ENCODE measurements at places on chromosomes 4 and X. TPM values are rescaled to one million over a fixed set of nuclear protein-coding genes. Genes with fewer than 3 reads are reported as not detected.

- no peak for DNase-seq
- no peaks in the 10 kb centered on the region for H3K36me3 ChIP-seq
- H3K27me3 ChIP-seq, result no peaks in the 10 kb centered on the region
Observed at GRCh38 chrX:46180258-46180687, 364.9 kb downstream of the ZNF674 start.

- DNase-seq, result no peak
- H3K36me3 ChIP-seq, result no peaks in the 10 kb centered on the region
- H3K27ac ChIP-seq, result no peak overlapping the region
- H3K4me1 ChIP-seq, result no peaks in the 10 kb centered on the region
- H3K4me3 ChIP-seq, result no peak overlapping the region
- H3K27me3 ChIP-seq, result no peaks in the 10 kb centered on the region
Observed at GRCh38 chr4:138537731-138538490, 295.8 kb upstream of the SLC7A11 start.

ADAMTS3 gene
- 0.60 TPM for total RNA-seq

FGF16 gene
- 0.14 TPM for total RNA-seq

DNA sequence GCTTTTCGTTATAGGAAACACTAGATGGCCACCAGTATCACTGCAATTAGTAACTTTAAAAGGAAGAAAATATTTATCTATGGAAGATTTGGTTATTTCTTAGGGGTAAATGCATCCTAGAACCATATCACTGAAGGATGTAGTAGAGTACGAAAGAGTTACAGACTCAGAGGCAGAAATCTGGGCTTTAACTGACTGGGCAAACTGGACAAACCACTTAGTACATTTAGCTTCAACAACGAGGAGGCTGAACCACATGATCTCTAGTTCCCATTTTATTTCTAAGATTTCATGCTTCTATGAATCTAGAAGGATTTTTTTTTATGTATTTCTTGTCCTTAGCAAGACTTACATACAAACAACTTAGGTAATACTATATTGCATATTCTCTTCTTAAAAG is 93.0 kb downstream of the SMARCA5 start:
- H3K4me3 ChIP-seq, result no peak overlapping the region
- DNase-seq, result no peak
- H3K36me3 ChIP-seq, result no peaks in the 10 kb centered on the region
- no peaks in the 10 kb centered on the region for H3K4me1 ChIP-seq

DNA sequence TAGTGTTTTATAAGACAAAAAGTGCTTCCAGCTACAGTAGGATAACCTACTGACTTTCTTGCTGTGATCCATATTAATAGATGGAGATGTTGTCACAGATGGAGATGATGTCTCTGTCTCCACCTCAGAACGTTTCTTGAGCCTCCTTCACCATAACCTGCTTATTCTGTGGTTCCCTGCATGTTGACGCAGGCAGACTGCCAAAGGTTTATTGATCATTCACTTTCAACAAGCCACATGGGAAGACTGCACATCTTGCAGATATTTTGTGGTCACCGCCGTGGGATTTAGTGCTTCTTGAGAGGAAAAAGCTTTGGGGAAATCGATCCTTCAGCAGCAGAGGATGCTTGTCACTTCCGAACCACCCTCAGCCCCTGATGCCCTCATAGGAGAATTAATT is 943.0 kb upstream of the PRKX start:
- H3K27me3 ChIP-seq, result no peaks in the 10 kb centered on the region
- H3K27ac ChIP-seq, result no peak overlapping the region
- no peak for DNase-seq
- no peaks in the 10 kb centered on the region for H3K4me1 ChIP-seq
- no peak overlapping the region for H3K4me3 ChIP-seq

STEEP1 gene
- 15.2 TPM for total RNA-seq

- H3K4me3 ChIP-seq, result no peak overlapping the region
- H3K4me1 ChIP-seq, result no peaks in the 10 kb centered on the region
- no peaks in the 10 kb centered on the region for H3K27me3 ChIP-seq
- no peak for DNase-seq
Observed at GRCh38 chr4:102196221-102196620, 149.1 kb downstream of the SLC39A8 start.

GRCh38 chr4:184732126-184732525 is 1.8 kb downstream of the CENPU start:
- no peak overlapping the region for H3K27ac ChIP-seq
- no peaks in the 10 kb centered on the region for H3K36me3 ChIP-seq
- peaks cover 24% of the 10 kb centered on the region for H3K4me1 ChIP-seq
- no peak overlapping the region for H3K4me3 ChIP-seq

SSX2 gene
- total RNA-seq, result not detected

G3BP2 gene
- total RNA-seq, result 71.2 TPM

DNA sequence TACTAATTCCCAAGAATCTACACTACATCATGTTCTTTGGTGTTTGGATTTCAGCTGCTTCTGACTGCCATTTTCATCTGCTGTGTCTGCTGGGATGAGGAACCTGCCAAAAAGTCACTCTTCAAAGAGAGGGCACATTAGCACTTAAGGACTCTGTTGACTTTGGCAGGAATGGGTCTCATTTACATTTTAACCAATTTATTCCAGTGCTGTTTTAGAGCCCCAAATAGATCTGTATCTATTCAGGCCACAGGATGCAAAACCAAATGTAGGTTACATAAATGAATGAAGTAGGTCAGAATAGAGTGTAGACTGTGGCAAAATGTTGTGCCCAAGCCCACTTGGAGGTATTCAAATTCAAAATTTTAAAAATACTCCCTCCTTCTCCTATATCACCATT is 14.4 kb downstream of the TXK start:
- no peaks in the 10 kb centered on the region for H3K27me3 ChIP-seq
- H3K27ac ChIP-seq, result no peak overlapping the region

SOX3 gene
- not detected for total RNA-seq

DNA sequence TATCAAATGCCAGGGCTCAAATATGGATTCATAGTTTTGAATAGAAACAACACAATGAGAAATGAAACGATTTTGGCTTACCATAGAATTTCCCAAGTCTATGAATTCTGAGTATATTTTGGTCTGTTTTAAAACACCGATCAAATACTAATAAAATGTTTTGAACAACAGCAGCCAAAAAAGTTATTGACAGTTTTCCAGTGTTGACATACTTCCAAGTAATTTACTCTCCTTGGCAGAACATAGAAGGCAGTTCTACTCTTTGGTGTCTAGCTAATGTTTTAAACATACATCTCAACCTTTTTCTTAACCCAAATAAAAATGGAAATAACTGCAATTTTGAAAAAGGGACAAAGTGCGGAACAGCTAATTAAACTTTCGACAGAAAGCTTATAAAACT is 1419.8 kb downstream of the ADGRL3 start:
- no peaks in the 10 kb centered on the region for H3K36me3 ChIP-seq
- H3K4me1 ChIP-seq, result no peaks in the 10 kb centered on the region
- H3K27ac ChIP-seq, result no peak overlapping the region
- no peaks in the 10 kb centered on the region for H3K27me3 ChIP-seq
- H3K4me3 ChIP-seq, result no peak overlapping the region

MEPE gene
- total RNA-seq, result not detected

DNA sequence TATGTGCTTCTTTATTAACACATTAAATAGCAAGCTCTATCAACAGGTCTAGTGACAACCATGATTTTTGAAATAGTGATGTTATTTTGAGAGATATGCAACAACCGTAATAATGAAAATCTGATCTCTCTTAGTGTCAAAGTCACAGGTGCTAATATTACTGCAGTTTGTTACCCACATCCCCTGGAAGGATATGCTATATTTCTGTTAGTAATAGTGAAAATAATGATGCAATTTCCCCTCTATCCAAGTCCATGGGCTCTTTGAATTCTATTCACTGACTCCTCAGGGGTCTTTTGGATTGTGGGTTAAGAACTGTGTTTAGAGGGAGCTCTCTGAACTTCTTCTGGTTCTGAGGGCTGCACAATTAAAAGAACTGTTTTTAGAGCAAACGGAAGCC is 3.0 kb upstream of the HSD17B10 start:
- DNase-seq, result no peak
- H3K36me3 ChIP-seq, result peaks cover 1% of the 10 kb centered on the region
- H3K27me3 ChIP-seq, result no peaks in the 10 kb centered on the region
- no peak overlapping the region for H3K27ac ChIP-seq
- peaks cover 21% of the 10 kb centered on the region for H3K4me1 ChIP-seq

STATH gene
- not detected for total RNA-seq

CAPN6 gene
- total RNA-seq, result not detected

- H3K4me3 ChIP-seq, result no peak overlapping the region
- no peaks in the 10 kb centered on the region for H3K36me3 ChIP-seq
- no peaks in the 10 kb centered on the region for H3K4me1 ChIP-seq
Observed at GRCh38 chr4:8696369-8697127, 104.0 kb downstream of the CPZ start.

- H3K4me1 ChIP-seq, result peaks cover 3% of the 10 kb centered on the region
- H3K4me3 ChIP-seq, result no peak overlapping the region
- DNase-seq, result no peak
- peaks cover 11% of the 10 kb centered on the region for H3K36me3 ChIP-seq
- no peak overlapping the region for H3K27ac ChIP-seq
Observed at GRCh38 chr4:41009411-41009810, 204.9 kb downstream of the APBB2 start.

GRCh38 chr4:178953447-178954120 is 1511.3 kb upstream of the AGA start:
- H3K27ac ChIP-seq, result no peak overlapping the region
- H3K36me3 ChIP-seq, result no peaks in the 10 kb centered on the region
- no peaks in the 10 kb centered on the region for H3K4me1 ChIP-seq
- DNase-seq, result no peak
- no peak overlapping the region for H3K4me3 ChIP-seq
- no peaks in the 10 kb centered on the region for H3K27me3 ChIP-seq

REELD1 gene
- not detected for total RNA-seq

GRCh38 chr4:189304809-189305208 is 635.9 kb upstream of the FRG1 start:
- no peak overlapping the region for H3K4me3 ChIP-seq
- no peaks in the 10 kb centered on the region for H3K4me1 ChIP-seq
- no peak for DNase-seq
- H3K27ac ChIP-seq, result no peak overlapping the region

- no peak overlapping the region for H3K27ac ChIP-seq
- peaks cover 11% of the 10 kb centered on the region for H3K36me3 ChIP-seq
- H3K4me3 ChIP-seq, result no peak overlapping the region
- DNase-seq, result no peak
Observed at GRCh38 chr4:122747883-122748282, 15.4 kb downstream of the BBS12 start.

GLRA3 gene
- total RNA-seq, result not detected

MSX1 gene
- total RNA-seq, result 3.4 TPM

- H3K4me3 ChIP-seq, result no peak overlapping the region
- no peaks in the 10 kb centered on the region for H3K36me3 ChIP-seq
- H3K27ac ChIP-seq, result no peak overlapping the region
- H3K4me1 ChIP-seq, result peaks cover 13% of the 10 kb centered on the region
Observed at GRCh38 chr4:153763404-153763803, 3.6 kb upstream of the RNF175 start.

DNA sequence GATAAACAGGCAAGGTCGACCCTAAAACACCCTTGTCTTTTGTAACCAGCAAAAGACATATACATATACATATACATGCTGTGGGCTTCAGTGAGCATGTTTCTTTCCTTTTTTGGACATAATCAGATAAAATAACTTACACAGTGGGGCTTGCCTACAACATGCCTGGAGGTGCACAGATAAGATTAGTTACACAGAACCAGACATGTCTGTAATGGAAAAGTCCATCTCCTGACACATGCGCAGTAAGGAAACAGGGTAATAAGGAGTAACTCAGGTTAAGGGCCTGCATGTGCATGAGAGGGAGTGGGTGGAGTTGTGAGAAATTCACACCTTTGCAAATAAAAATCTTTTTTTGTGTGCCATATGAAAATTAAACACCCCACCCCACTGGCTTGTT is 3.4 kb downstream of the UGT2A1 start:
- no peaks in the 10 kb centered on the region for H3K4me1 ChIP-seq
- no peak overlapping the region for H3K27ac ChIP-seq
- no peaks in the 10 kb centered on the region for H3K27me3 ChIP-seq
- no peaks in the 10 kb centered on the region for H3K36me3 ChIP-seq
- no peak overlapping the region for H3K4me3 ChIP-seq

PITX2 gene
- not detected for total RNA-seq

AFF2 gene
- 0.27 TPM for total RNA-seq

Measured in left ventricle myocardium inferior (tissue), 1 donor.